ENCODE measurements at places on chromosomes 7 and 10. TPM values are rescaled to one million over a fixed set of nuclear protein-coding genes. Genes with fewer than 3 reads are reported as not detected.
A peak's percentile ranks its signal among the peaks of the same experiment; 100 is the strongest.

DNA sequence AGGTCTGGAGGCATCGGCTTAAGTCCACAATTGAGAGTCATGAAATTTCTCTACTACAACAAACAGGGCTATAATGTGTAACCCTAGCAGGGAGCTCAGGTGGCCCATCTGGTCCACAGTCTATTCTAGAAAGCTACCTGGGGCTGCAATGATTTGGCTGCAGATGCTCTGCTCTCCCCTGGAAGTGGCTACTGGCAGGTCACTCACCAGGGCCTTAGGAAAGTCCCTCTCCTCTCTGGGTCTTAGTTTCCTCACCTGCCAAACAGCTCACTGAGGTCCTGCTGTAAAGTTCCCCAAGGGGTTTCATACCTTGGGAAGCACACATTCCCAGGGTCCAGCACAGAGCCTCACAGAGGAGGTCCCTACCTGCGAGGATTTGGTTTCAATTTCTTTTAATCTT lies 2.5 kb downstream of the IGFBP3 start:
- DNase-seq = no peak

The OR6B1 gene
- total RNA-seq = not detected

- no peak for DNase-seq
Measured at GRCh38 chr10:124116771-124117510, 23.5 kb upstream of the CHST15 start.

The AMZ1 gene
- total RNA-seq = not detected

GRCh38 chr10:132506711-132507408 lies 30.7 kb upstream of the INPP5A start:
- peak; percentile 40 for DNase-seq
